ENCODE measurements at places on chromosomes 4 and X.
A peak's percentile ranks its signal among the peaks of the same experiment; 100 is the strongest.

- no peaks in the 10 kb centered on the region for H3K4me1 ChIP-seq
- no peak overlapping the region for H3K27ac ChIP-seq
- H3K36me3 ChIP-seq = peaks cover 29% of the 10 kb centered on the region
- no peaks in the 10 kb centered on the region for H3K27me3 ChIP-seq
- H3K4me3 ChIP-seq = no peak overlapping the region
These were observed 255.3 kb downstream of the RAPGEF2 start for GRCh38 chr4:159358226-159358625.

- no peaks in the 10 kb centered on the region for H3K36me3 ChIP-seq
- H3K27me3 ChIP-seq = no peaks in the 10 kb centered on the region
- no peak overlapping the region for H3K4me3 ChIP-seq
- H3K27ac ChIP-seq = no peak overlapping the region
- no peaks in the 10 kb centered on the region for H3K4me1 ChIP-seq
These were observed 58.7 kb downstream of the MAD2L1 start for GRCh38 chr4:120007896-120008436.

GRCh38 chr4:113641025-113641431, 120.5 kb downstream of the CAMK2D start:
- H3K27me3 ChIP-seq = no peaks in the 10 kb centered on the region
- no peaks in the 10 kb centered on the region for H3K36me3 ChIP-seq
- DNase-seq = no peak
- H3K27ac ChIP-seq = no peak overlapping the region

- H3K4me1 ChIP-seq = no peaks in the 10 kb centered on the region
- H3K27me3 ChIP-seq = no peaks in the 10 kb centered on the region
- H3K36me3 ChIP-seq = no peaks in the 10 kb centered on the region
- DNase-seq = peak; percentile 14
- H3K4me3 ChIP-seq = no peak overlapping the region
These were observed 174.5 kb downstream of the SMIM20 start for GRCh38 chr4:26088433-26088928.

DNA sequence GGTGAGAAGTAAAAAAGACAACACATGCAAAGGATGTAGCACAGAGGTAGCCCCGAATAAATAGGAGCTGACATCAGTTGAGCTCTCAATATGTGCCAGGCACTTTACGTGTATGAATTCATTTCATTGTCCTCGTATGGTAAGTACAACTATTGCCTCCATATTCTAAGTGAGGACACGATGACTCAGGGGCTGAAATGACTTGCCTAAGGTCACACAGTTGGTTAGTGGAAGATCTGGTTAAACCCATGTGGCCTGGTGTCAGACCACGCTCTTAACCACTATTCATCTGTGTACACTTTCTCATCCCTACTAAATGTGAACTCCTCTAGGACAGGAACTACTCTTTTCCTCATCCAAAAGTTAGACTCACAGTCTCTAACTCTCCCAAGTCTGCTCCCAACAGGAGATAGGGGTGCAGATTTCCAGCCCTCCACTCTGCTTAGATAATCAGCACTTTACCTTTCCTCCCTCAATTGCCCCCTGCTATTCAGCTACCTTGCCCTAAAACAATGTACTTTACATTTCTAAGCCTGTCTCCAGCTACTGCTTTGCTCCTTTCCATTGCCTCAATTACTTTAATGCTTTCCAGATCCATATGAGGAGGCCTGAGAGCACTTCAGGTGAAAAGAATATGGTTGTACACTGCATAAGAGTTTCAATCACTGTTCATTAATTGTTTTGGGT, 58.8 kb upstream of the LHFPL1 start:
- no peaks in the 10 kb centered on the region for H3K4me1 ChIP-seq
- H3K27me3 ChIP-seq = no peaks in the 10 kb centered on the region
- no peaks in the 10 kb centered on the region for H3K36me3 ChIP-seq
